Endothelial cell of coronary artery (primary cell): ENCODE measurements at places on chromosomes 4 and X. TPM values are rescaled to one million over a fixed set of nuclear protein-coding genes. Genes with fewer than 3 reads are reported as not detected.

The TMEM150C gene
- total RNA-seq: 1.4 and 3.0 TPM in 2 replicates

The RBMXL3 gene
- total RNA-seq: not detected in 2 replicates

The PRAF2 gene
- total RNA-seq: 3.2 and 4.8 TPM in 2 replicates

The PSAPL1 gene
- total RNA-seq: not detected in 2 replicates

The MAGEA9B gene
- not detected in 2 replicates for total RNA-seq

The CCDC110 gene
- 0.36 and 0.75 TPM in 2 replicates for total RNA-seq
